ENCODE measurements at places on chromosomes 5 and 9.

- no peak for DNase-seq
These were observed 78.3 kb upstream of the PCSK5 start for GRCh38 chr9:75812141-75812540.

GRCh38 chr5:2695200-2695891 is 56.1 kb downstream of the IRX2 start:
- DNase-seq, result no peak

DNA sequence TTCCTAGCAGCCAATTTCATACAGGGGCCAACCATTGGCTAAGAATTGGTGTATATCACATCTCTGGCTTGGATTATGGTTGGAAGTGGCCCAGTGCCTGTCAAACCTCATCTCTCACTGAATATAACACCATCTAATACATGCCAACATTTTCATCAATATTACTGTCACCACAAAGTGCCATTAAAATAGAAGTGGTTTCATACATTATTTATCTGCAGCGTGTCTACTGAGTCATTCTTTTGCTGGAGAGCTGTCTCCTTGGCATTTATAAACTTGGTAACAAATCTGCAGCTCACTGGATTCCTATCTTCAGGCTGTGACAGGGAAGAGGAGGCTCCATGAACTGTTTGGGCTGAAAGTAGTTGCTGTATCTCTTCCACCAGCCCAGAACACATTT is 70.9 kb downstream of the PTTG1 start:
- DNase-seq, result no peak

DNA sequence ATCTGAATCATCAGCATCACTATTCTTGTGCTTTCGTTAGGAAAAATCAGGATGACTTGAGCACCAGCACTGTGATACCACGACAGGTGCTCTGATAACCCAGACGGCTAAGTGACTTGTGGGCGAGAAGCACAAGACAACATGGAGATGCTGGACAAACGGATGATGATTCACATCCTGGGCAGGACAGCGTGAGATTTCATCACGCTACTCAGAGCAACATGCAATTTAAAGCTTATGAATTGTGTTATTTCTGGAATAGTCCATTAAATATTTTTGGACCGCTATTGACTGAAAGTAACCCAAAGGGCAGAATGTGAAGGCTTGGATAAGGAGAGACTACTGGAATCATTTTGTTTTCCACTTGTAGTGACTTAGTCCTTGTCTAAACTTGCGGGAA is 114.8 kb upstream of the DAPK1 start:
- DNase-seq, result peak; percentile 10

DNA sequence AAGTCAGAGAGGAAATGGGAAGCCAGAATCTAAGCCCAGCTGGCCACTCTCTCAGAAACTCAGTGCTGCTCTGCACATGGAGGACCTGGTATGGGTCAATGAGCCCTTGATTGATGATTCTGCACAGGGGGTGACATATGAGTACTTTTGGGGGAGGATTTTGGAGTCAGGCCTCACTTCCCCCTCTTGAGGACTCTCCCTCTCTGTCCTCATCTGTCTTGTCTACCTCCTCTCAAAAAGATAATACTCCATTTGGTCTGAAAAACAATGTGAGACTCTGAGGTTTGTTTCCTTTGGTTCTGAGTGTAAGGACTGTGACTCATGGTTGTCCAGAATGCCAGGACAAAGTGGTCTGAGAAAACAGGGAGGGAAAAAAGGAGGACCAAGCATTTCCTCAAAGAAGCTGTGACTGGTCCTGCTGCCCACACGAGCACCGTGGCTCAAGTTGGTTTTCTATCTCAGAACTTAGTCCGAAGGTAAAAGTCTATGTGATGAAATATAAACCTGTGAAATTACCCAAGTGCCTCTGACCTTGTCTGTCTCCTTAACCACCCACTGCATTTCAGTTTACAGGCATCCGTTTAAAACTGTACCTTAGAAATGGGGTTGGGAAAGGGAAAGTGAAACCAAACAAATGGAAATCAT is 11.1 kb downstream of the TTC39B start:
- peak; percentile 91 for DNase-seq

GRCh38 chr5:141476132-141476911 is 556 bp downstream of the PCDHGC3 start:
- peak; percentile 61 for DNase-seq

GRCh38 chr9:118009614-118010013 is 305.4 kb downstream of the TLR4 start:
- no peak for DNase-seq

GRCh38 chr5:133461796-133462516 is 150.4 kb downstream of the FSTL4 start:
- no peak for DNase-seq

GRCh38 chr5:170365831-170366230 is 23.3 kb downstream of the KCNMB1 start:
- DNase-seq, result no peak

GRCh38 chr5:105977163-105977562 is 1693.6 kb downstream of the EFNA5 start:
- no peak for DNase-seq

GRCh38 chr9:70135176-70135575 is 91.5 kb downstream of the MAMDC2 start:
- DNase-seq, result no peak

GRCh38 chr5:143879646-143880045 is 67.7 kb downstream of the HMHB1 start:
- DNase-seq, result no peak

- DNase-seq, result no peak
These were observed 39.5 kb downstream of the PTPN3 start for GRCh38 chr9:109458453-109459211.

DNA sequence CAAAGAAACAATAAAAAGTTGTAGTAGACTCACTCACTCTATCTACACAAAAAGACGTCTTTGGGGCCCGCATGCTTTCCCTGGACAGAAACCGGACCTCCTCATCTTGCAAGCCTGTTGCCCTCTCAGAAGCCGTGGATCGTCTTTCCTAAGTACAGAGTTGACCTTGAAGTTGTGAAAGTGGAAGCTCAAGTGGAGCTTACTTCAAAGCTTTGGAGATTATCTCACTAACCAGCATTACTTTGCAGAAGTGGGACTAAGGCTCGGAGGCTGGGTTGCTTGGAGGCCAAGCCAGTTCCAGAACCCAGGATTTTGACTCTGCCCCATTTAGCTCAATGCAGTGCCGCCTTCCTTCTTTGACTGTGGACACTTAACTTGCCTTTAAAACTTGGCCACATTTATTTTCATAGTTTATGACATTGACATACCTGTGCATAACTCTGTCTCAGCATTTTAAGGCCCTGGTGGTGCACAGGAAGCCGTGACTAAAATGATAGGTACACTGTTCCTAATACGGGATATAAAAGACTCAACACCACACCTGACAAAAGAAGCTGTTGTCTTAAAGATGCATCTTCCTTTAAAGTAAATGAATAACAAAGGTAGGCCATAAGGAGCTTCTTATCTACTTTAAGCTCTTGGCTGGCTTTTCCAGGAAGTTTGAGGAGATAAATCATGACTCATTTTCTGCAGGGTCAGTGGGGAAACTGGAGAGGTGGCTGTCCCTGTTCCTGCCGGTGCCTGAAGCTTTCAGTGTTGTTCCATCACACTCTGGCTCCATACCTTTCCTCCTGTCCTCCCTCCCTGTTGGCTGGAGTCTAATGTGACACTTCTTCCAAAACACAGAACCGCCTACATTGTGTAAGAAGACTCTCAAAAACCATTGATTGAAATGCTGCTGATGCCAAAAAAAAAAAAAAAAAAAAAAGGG is 10.7 kb downstream of the SLC25A25 start:
- DNase-seq, result peak; percentile 38

- no peak for DNase-seq
These were observed 267.6 kb upstream of the TNC start for GRCh38 chr9:115385383-115386122.

- no peak for DNase-seq
These were observed 83.3 kb downstream of the ZNF608 start for GRCh38 chr5:124663101-124663506.

GRCh38 chr5:107522456-107522855 is 148.3 kb downstream of the EFNA5 start:
- no peak for DNase-seq

- DNase-seq, result no peak
These were observed 5.9 kb downstream of the NINJ1 start for GRCh38 chr9:93128011-93128714.

GRCh38 chr9:4654084-4654483 is 8.0 kb upstream of the PLPP6 start:
- DNase-seq, result no peak

- DNase-seq, result no peak
These were observed 228.7 kb downstream of the TUSC1 start for GRCh38 chr9:25449503-25449902.

DNA sequence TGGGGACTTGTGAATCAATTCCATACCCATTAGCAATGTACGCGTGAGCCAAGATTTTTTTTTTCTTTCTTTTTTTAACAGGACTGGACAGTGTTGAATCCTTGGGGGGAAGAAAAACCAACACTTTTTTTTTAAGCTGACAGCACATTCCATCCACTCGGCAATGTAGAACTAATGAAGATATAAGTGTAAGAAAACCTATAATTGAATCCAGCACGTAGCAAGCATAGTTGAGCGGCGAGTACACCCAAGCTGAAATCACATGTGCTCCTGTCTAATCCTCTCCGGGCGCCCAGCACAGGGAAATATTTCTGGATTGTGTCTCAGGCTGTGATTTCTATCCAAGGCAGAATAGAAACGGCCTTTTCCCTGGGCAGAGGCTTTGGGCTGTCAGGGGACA is 118.2 kb downstream of the BOD1 start:
- DNase-seq, result peak; percentile 9

- no peak for DNase-seq
These were observed 155.5 kb upstream of the WWC1 start for GRCh38 chr5:168135897-168136296.

- no peak for DNase-seq
These were observed 40.7 kb upstream of the ZNF300 start for GRCh38 chr5:150945486-150945885.

GRCh38 chr5:116440457-116441001 is 134.1 kb downstream of the SEMA6A start:
- DNase-seq, result no peak

GRCh38 chr9:112849363-112849922 is 41.2 kb downstream of the SLC46A2 start:
- no peak for DNase-seq

DNA sequence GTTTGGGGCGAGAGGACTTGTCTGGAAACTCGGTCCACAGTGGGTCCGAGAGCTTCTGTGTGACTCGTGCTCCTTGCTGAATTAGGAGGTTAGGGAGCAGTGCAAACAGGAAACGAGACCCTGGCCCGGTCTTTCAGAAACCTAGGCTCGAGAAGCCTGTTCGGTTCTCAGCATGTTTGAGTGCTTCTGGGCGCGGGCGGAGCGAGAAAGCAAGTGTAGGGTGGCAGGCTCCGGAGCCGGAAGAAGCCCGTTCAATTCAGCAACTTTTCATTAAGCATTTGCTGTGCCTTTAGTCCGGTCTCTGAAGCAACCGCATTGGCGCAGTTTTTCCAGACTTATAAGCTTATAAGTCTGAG is 547 bp downstream of the CLTA start:
- DNase-seq, result no peak

- DNase-seq, result no peak
These were observed 19.3 kb downstream of the PAEP start for GRCh38 chr9:135580664-135581380.

- DNase-seq, result no peak
These were observed 278.9 kb downstream of the CHSY3 start for GRCh38 chr5:130183115-130183514.

DNA sequence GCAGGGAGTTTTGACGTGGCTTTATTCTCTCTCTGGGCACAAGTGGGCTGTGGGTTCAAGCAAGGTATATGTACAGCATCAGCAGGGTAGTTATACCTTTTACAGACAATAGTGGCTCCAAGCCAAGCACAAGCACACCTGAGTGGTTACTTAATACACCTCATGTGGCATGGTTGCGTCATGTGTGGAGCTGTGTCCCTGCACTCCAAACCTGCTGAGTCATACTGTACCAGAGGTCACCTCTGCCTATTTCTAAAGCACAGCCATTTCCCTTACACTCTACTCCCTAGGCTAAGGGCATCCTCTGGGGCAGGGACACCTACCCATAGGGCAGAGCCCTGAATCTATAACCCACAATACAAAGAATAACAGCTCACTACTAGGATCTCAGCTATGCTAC is 147.3 kb downstream of the OSTF1 start:
- no peak for DNase-seq

- DNase-seq, result no peak
These were observed 569 bp downstream of the YIPF5 start for GRCh38 chr5:144169904-144170275.

GRCh38 chr5:40410964-40411635 is 268.6 kb upstream of the PTGER4 start:
- DNase-seq, result no peak

Data from kidney glomerular epithelial cell (primary cell).